Naive B cell (primary cell): ENCODE measurements at places on chromosomes 13 and 19. TPM values are rescaled to one million over a fixed set of nuclear protein-coding genes. Genes with fewer than 3 reads are reported as not detected.

Gene GPR183
- 142 TPM for polyA plus RNA-seq

Gene PSG3
- not detected for polyA plus RNA-seq

DNA sequence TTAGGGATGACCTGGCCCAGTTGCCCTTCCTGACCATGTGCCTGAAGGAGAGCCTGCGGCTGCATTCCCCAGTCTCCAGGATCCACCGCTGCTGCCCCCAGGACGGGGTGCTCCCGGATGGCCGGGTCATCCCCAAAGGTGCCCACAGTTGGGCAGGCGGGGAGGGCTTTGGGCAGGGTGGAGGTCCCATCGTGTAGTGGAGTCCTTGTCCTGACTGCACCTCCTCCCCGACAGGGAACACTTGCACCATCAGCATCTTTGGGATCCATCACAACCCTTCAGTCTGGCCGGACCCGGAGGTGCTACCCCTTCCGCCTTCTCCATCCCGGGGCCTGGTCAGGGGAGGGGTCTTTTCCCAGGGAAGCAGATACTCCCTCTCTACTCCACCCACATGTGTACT, 31.7 kb upstream of the CYP4F8 start:
- no peak for DNase-seq

DNA sequence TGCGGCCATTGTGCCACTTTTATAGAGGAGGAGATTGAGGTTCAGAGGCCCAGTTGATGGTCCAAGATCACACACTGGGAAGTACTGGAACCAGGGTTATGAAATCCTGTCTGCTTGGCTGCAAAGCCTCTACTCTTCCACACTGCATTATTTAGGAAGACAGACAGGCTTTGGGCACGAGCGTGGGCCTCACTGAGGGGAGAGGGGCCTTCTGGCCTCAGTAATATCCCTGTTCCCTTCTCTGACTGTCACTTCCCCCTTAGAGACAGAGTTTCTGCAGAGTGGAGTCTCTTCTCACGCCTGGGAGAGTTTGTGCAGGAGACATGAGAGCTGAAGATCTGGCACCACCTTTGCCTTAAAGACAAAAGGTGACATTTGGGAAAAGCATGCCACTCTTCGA, 49.0 kb upstream of the PNMA8B start:
- no peak for DNase-seq

Gene SHISA7
- not detected for polyA plus RNA-seq

Gene ZNF573
- 14.9 TPM for polyA plus RNA-seq

GRCh38 chr13:111165241-111166010, 50.3 kb downstream of the ARHGEF7 start:
- no peak for DNase-seq

GRCh38 chr13:78468621-78469020, 134.7 kb downstream of the POU4F1 start:
- DNase-seq, result no peak

DNA sequence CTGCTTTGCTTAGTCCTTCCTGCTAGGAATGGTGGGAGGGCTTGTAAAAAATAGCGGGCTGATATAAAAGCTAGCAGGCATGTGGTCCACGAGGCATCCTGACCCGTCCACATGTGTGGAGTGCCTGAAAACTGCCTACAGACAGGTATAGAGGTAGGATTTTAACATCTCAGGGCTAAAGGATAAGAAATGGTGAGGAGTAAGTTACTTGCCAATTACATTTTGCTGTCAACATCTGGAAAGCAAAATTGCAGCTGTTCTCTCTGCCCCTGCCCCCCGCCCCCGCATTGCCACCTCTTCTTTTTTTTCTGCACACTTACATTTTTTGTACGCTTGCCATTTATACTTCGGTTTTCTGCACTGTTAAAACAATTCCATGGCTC, 21.0 kb downstream of the NFIX start:
- no peak for DNase-seq

- peak; percentile 51 for DNase-seq
Measured at GRCh38 chr13:80341101-80341755, at the start of gene SPRY2. TSS of gene SPRY2 (minus strand) at chr13:80341126. CDS start at chr13:80337705, 3,421 bp downstream.

GRCh38 chr13:111388851-111389500, 68.5 kb downstream of the TEX29 start:
- DNase-seq, result no peak
